ENCODE measurements at places on chromosomes 1 and 21. TPM values are rescaled to one million over a fixed set of nuclear protein-coding genes. Genes with fewer than 3 reads are reported as not detected.

The DCST1 gene
- total RNA-seq, result not detected

The NR1I3 gene
- total RNA-seq, result not detected

The MTARC2 gene
- total RNA-seq, result not detected

The MATN1 gene
- 0.50 TPM for total RNA-seq

The KLF17 gene
- not detected for total RNA-seq

The LCE3D gene
- total RNA-seq, result not detected

The MARK1 gene
- total RNA-seq, result not detected

The VANGL2 gene
- total RNA-seq, result 0.02 TPM

The NTNG1 gene
- not detected for total RNA-seq

The DDR2 gene
- total RNA-seq, result 0.45 TPM

The TAL1 gene
- total RNA-seq, result not detected

The VSIG8 gene
- total RNA-seq, result not detected

The CCDC185 gene
- total RNA-seq, result not detected

The SH3BGR gene
- total RNA-seq, result 1.4 TPM

The VWA5B1 gene
- not detected for total RNA-seq

Data from activated CD4-positive, alpha-beta T cell treated with anti-CD3 and anti-CD28 coated beads, Interleukin-2, amount 10 ng/mL, durations not matched to agents 24 days and 14 days (primary cell).